ENCODE measurements at places on chromosomes 2 and 18. TPM values are rescaled to one million over a fixed set of nuclear protein-coding genes. Genes with fewer than 3 reads are reported as not detected.

Gene ANO7
- 1.3 TPM for total RNA-seq

DNA sequence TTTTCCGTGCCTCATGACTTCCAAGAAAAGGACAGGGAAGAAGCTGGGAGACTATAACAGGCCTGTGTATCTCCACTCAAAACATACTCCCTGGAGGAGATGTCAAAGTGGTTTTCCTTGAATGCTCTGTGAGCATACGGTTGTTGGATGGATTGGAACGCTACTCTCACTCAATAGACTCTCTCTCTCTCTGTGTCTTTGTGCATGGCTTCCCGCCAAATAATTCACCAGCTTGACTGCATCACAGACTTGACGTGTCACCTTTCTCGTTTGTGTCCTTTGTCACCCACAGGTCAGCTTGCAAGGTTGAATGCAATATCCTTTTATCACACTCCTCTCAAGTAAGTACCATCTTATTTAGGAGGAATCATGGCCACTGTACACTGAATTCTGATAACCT is 156.8 kb upstream of the MAPRE2 start:
- DNase-seq: no peak

- no peak for DNase-seq
These were observed 755.5 kb downstream of the RNF144A start for GRCh38 chr2:7672685-7673071.

DNA sequence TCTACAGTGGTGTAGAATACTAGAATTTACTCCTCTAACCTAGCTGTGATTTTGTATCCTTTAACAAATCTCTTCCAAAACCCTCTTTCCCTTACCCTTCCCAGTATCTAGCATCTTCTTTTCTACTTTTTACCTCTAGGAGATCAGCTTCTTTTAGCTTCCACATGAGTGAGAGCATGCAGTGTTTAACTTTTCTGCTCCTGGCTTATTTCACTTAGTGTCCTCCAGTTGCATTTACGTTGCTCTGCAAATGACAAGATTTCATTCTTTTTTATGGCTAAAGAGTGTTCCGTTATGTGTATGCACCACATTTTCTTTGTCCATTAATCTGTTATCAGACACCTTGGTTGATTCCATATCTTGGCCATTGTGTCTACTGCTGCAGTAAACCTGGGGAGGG is 228.5 kb downstream of the PRKCE start:
- no peak for DNase-seq

GRCh38 chr2:88097891-88098557 is 29.8 kb downstream of the FABP1 start:
- no peak for DNase-seq

- peak; percentile 53 for DNase-seq
These were observed 34.4 kb downstream of the CYP27C1 start for GRCh38 chr2:127185705-127186104.

- DNase-seq: no peak
These were observed 17.1 kb upstream of the TMEM237 start for GRCh38 chr2:201660293-201660895.

- no peak for DNase-seq
These were observed 29.4 kb upstream of the ST3GAL5 start for GRCh38 chr2:85917887-85918795.

Gene FBXO41
- 1.8 TPM for total RNA-seq

Gene KCNS3
- 13.7 TPM for total RNA-seq

DNA sequence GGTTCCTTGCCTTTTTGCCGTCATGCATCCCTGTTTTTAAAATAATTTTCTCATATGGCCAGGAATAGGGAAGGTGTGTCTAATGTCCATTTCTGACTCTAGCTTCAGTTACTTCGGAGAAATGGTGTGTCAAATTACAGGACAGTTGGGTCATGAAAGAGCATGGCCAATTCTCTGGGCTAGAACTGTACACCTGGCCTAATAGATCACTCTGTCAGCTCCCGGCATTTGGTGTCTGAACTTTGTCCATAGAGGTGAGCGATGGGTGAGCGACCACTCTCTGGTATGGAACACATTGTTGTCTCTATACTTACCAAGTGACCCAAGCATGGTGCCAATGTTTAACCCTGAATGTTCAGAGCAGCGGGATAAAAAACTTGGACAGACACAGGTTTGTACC is 38.3 kb upstream of the ASB18 start:
- no peak for DNase-seq

- no peak for DNase-seq
These were observed 546.7 kb downstream of the RIT2 start for GRCh38 chr18:42568773-42569172.

DNA sequence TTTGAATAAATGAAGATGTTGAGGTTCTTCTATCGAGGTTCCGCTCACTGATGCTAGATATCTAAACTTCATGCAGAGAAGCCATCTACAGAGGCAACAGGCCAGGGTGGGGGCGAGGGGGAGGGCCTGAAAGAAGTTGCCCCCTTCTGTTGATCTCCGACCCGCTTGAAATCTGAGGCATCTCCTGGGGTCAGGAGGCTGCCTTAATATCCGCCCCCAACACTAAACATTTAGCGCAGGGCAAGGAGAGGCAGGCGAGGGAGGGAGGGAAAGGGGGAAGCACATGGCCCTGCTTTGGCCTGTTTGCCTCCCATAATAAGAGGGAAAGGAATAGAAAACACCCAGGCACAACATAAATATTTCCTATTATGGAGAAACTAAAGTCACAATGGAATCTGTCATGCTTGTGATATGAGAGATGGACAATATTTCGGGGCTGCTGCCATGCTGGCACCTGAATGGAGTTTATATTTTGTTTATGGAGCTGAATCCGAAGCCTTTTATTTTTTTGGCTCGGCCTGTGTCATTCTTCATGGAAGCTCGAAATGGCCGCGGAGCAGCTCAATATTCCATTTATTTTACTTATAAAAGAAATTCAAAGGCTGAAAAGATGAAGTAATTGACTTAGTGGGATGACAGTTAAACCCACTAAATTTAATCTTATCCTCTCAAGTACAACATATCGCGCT is 221.1 kb downstream of the INSIG2 start:
- DNase-seq: no peak

Gene CTAGE1
- total RNA-seq: 0.08 TPM

GRCh38 chr2:46117379-46117778 is 179.8 kb upstream of the EPAS1 start:
- DNase-seq: no peak

GRCh38 chr2:3130889-3131635 is 246.6 kb downstream of the EIPR1 start:
- no peak for DNase-seq

DNA sequence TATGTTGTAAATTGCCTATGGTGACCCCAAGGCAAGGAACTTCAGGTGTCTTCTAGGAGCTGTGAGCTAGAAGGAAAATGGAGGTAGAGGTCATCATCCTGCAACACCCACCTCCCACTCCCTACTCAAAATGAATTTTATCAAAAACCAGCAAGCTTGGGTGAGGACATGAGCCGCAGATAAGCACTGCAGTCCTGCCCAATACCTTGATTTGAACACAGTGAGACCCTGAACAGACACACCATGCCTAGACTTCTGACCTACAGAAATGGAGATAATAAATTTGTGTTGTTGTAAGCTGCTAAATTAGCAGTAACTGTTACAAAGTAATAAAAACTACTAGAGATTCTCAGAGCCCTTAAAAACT is 13.4 kb downstream of the MEX3C start:
- no peak for DNase-seq

Gene ADD2
- total RNA-seq: 1.4 TPM

DNA sequence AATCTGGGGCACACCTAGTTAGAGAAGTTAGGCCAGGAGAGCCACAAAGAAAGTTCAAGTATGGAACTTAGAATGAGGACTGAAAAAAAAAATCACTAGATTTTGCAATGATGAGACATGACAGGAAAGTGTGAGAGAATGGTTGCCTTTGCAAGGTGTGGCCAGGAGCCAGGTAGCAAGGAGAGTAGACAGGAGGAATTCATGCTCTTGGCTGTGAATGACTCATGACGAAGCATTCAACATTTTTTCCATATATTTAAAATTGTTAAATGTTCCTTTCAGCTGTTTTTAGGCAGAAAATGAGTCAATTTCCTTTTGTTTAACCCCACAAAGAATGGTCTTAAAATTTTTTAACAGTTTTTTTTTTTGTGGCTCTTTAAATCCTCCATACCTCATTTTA is 636.9 kb downstream of the PLCL1 start:
- DNase-seq: no peak

DNA sequence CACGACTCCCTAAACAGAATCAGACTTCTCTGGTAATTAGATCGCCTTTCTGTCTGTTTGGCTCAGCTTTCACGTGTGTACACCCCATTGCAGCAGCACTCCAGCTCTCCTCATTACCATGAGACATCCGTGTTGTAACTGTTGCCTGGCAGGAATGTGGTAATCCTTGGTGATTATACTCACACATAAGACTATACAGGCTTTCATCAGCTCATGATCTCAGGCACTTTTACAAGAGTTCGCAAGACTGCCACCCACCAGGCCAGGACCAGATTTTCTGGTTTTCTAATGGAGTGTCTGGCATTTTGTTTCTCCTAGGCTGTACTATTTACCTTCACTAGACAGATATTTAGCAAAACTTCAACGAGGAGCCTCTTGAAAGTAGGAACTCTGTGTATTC is 50.2 kb downstream of the ACVR1 start:
- no peak for DNase-seq

Gene WNT6
- 1.8 TPM for total RNA-seq

DNA sequence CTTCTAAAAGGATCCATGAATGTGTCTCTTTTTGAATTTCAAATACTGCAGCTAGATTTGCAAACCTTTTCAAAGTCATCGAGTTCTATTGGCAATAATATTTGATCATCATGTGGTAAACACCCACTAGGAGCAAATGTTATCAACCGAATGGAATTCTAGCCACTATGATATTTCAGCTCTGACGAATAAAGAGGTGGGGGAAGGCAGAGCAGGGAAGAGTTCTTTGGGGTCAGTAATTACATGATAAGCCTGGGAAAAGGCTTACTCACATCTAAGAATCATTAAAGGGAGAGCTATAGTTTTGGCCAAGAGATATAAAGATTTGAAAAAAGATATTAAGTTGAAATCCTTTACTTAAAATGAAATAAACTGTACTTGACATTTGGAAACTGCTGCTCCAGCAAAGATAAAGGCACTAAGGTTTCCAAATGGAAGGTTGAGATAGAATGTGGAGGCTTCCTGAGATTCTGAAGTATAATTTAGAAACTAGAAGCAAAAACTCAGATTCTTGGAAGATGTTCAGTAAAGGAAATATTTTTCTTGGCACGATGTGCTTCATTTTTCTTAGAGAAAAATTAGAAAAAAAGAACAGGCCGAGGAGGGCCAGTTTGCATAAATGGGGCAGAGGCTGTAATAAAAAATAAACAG is 104.7 kb upstream of the ARHGAP28 start:
- no peak for DNase-seq

- DNase-seq: no peak
These were observed 9.8 kb downstream of the POU3F3 start for GRCh38 chr2:104863468-104864279.

DNA sequence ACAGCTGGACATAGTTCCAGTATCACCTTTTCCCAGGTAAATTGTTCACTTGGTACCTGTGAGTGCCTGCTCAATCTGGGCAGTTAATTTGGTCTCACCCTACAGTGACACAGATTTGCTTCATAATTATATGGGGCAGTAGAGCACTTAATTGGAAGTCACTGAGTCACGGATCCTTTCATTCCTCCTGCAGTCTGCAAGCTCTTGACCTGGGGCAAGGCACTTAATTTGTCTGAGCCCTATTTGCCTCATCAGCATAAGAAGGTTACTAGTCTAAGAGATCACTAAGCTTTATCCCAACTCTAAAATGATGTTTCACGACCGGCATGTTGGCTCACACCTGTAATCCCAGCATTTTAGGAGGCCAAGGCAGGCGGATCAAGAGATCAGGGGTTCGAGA is 8.9 kb downstream of the FBXO36 start:
- no peak for DNase-seq

GRCh38 chr2:136381722-136382633 is 264.0 kb upstream of the CXCR4 start:
- no peak for DNase-seq

- DNase-seq: no peak
These were observed 441.8 kb downstream of the CMPK2 start for GRCh38 chr2:6423944-6424343.

DNA sequence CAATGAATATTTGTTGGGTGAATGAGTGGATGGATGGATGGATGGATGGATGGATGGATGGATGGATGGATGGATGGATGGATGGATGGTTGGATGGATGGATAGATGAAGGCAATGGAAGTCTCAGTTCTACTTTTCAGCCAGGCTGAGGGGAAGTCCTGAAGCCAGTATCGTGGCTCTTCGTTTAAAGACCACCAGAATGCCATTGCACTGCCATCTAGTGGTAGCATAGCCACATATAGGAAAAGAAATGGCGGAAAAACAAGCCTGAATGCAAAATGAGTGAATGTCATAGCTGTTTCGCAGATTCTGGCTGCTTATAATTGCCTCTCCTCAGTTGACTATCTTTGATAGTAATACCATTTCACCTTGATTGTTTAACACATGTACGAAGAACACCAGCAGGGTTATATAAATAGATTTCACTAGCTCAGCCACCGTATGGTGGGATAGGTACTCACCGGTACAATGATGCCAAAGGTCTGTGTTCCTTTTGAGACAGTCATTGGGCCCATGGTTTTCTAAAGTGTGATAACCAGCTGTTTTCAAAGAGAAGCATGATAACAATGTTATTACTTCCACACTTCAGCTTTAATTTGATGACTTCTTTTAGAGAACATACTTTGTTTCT is 62.3 kb upstream of the GREB1L start:
- no peak for DNase-seq

- DNase-seq: no peak
These were observed 13.1 kb upstream of the SMAD7 start for GRCh38 chr18:48963586-48964470.

GRCh38 chr2:31302940-31303563 is 69.1 kb downstream of the EHD3 start:
- peak; percentile 48 for DNase-seq

Gene CHRNG
- not detected for total RNA-seq

GRCh38 chr18:37272226-37272625 is 293.4 kb downstream of the CELF4 start:
- no peak for DNase-seq

DNA sequence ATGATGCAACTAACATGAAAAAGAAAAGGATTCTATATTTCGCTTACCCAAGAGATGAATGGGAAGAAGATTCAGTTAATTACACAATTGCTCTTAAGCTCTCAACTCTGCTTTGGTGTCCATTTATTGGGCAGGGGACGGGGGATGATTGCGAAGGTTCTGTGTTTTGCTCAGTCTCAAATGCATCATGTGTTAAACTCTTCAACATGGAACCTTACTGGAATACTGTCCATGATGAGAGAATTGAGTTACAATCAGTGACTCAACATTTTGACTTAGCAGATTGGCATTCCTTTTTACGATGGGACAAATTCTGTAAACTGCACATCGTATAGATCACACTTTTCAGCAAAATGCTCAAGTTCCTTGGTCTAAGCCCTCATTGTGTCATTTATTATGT is 135.6 kb downstream of the RBMS1 start:
- DNase-seq: no peak

Gene SIX3
- not detected for total RNA-seq

- DNase-seq: no peak
These were observed 12.2 kb upstream of the BOD1L2 start for GRCh38 chr18:57134618-57135135.

Measured in right atrium auricular region (tissue), 2 donors.